Pulmonary artery endothelial cell (primary cell): ENCODE measurements at places on chromosomes 2 and 18. TPM values are rescaled to one million over a fixed set of nuclear protein-coding genes. Genes with fewer than 3 reads are reported as not detected.

Gene IL36G
- total RNA-seq = not detected in 2 replicates

Gene PUS10
- total RNA-seq = 7.5 and 11.0 TPM in 2 replicates

Gene RIOK3
- total RNA-seq = 50.1 and 58.6 TPM in 2 replicates

Gene SNTG2
- total RNA-seq = not detected in 2 replicates

Gene CD207
- not detected in 2 replicates for total RNA-seq

Gene CXCR2
- not detected in 2 replicates for total RNA-seq

DNA sequence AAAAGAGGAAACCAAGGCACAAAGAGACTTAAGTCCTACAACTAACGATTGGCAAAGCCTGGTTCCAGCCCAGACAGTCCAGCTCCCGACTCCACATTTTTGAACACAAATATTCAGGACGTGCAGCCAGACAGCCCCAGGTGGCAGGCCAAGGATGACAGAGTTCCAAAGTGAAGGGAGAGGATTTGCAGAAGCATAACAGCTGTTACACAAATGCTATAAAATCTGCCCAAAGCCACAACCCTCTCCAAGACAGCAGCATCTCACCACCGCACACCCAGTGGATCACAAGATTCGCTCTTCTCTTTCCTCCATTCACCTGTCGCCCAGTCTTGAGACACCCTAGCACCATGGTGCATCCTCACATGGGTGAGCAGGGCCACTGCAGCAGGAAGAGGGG lies 227.1 kb upstream of the ID2 start:
- no peak for DNase-seq

GRCh38 chr2:158923180-158923594 lies 45.3 kb upstream of the TANC1 start:
- no peak for DNase-seq

GRCh38 chr18:58756148-58756547 lies 84.9 kb downstream of the MALT1 start:
- DNase-seq = no peak

GRCh38 chr18:3283253-3283863 lies 21.4 kb downstream of the MYL12B start:
- no peak for DNase-seq

DNA sequence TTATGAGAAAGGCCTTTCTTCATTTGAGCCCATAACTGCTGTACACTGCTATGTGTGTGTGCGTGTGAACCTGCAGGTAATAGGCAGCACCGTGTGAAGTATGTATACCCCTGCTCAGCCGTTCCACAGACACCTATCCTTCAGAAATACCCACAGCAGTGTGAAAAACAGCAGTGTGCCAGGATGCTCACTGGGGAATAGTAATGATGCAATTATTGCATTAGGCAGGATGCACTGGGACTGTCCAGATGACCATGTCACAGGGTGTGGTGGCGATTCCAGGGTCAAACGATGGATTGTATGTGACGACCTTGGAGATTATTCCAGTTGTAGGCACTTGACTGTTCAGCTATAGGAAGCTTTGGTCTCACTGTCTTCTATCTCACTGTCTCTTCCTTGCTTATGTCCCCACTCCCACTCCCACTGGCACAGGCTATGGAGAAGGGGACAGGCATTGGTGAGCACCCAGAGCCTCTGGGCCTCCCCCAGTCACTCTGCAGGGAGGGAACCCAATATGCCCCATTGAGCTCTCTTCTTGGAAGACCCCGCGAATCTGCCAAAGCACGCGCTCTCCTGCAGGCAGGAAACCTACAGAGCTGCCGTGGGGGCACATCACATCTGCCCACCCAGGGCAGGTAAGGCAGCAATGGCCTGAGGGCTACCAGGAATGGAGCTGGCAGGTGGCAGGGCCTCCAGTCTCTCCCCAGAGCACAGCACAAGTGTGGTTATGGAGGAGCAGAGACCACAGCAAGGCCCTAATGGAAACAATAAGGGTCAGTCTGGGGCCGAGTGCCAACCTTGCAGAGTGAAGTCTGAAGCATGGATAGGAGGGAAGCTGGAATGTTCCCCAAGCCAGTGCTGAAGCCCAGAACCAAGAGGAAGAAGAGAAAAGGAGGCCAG lies 518.9 kb upstream of the RAB6C start:
- DNase-seq = no peak

GRCh38 chr18:49052891-49053644 lies 102.3 kb upstream of the SMAD7 start:
- DNase-seq = no peak

DNA sequence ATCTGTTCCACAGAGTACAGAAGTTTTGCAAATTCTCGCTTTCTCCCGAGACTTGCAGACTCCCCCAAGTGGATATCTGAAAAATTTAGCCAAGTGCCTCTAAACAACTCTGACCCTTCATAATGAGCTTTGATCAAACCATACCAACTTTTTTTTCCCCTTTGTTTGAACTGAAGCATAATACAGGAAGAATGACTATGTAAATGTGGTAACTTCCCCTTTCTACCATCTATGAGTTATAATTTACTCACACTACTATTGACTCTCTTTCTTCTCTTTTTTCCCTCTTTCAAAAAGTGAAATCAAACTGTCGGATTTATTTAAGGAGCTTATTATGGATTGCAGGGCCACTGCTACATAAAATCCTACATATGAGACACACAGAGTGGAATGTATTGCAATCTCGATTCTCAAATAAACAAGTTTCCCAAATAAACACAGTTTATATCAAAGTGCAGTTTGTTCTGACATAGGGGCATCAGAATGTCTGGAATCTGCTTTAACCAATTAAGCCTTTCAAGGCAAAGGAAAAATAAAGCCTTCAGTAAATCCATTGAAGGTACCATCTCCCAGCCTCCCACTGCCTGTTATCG lies 1.4 kb upstream of the ZNF804A start:
- no peak for DNase-seq

GRCh38 chr18:13461469-13461868 lies 242.9 kb downstream of the LDLRAD4 start:
- no peak for DNase-seq

- DNase-seq = no peak
Observed at GRCh38 chr2:112995346-112995920, 9.8 kb upstream of the IL36A start.

- DNase-seq = no peak
Observed at GRCh38 chr2:156841321-156841720, 405.1 kb downstream of the GPD2 start.

DNA sequence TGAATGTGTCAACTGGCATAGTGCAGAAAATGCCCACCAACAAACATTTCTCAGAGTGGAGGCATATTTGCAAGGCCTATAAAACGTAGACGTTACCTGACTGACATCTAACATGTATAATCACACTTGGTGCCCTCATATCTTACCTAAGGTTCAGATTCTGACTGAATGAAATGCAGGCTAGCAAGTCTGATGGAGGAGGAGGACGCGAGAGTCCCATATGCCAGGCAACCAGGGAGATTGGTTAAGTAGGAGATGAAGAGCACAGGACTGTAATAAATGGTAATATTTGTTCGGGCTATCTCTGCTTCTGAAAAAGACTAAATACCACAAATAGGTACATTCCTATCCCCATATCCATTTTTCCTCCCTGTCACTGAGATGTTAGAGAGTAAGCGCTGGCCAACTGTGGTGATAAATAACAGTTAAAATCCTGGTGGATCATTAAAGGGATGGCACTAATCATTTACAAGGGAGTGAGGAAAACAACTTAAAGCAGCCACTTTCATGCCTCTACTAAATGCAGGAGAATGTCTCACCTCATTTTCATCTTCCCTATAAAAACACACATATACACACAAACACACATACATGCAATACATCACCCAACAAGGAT lies 217.2 kb downstream of the TMEM163 start:
- no peak for DNase-seq

DNA sequence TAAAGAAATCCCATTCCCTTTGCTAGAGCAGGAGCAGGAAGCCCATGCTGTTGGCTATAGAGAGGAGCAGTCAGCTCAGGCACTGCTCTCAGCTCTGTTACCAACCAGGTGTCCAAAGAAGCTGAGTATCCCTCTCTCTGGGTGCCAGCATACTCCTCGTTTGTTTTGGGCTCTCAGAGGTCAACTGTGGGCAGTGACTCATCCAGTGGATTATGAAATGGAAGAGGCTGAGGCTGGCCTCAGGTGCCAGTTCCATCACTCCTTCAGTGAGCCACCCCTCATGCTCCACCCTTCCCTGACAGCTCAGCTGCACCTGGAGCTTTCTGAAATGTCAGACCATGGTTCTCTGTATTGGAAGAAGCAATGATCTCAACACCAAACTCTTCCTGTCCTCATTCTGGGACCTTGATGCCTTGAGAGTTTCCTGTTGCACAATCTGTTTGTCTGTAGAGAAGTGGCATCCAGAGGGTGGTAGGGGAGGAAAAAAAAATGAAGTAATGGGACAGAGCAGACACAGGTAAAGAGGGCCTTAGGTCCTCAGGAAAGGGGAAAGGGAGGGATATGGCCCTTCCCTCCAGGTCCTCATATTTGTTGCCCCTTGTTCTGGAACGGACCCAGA lies 31.2 kb upstream of the EN1 start:
- DNase-seq = no peak

GRCh38 chr2:190877436-190877835 lies 3.2 kb upstream of the GLS start:
- DNase-seq = no peak

DNA sequence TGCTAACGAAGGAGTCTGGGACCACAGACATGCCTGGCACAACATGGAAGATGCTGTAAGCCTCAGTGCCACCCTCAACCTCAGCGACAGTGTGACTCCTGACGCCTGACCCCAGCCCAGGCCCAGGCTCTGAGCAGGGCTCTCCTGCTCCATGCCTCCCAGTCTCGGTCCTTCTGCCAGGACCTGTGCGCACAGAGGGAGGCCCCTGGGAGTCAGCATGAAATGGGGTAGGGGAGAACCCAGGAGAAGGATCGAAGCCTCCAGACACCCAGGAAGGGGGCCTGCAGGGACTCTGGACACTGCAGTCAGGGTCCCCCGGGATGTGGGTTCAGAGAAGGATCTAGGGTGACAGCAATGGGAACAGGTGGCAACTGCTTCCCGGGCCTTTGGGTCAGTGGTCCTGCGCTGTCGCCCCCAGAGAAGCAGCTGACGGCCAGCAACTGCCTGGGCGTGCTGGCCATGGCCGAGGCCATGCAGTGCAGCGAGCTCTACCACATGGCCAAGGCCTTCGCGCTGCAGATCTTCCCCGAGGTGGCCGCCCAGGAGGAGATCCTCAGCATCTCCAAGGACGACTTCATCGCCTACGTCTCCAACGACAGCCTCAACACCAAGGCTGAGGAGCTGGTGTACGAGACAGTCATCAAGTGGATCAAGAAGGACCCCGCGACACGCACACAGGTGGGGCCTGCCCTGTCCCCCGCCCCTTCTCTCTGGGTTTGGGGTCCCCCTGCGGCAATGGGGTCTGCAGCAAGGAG lies 233.9 kb downstream of the ATAD2B start:
- no peak for DNase-seq

DNA sequence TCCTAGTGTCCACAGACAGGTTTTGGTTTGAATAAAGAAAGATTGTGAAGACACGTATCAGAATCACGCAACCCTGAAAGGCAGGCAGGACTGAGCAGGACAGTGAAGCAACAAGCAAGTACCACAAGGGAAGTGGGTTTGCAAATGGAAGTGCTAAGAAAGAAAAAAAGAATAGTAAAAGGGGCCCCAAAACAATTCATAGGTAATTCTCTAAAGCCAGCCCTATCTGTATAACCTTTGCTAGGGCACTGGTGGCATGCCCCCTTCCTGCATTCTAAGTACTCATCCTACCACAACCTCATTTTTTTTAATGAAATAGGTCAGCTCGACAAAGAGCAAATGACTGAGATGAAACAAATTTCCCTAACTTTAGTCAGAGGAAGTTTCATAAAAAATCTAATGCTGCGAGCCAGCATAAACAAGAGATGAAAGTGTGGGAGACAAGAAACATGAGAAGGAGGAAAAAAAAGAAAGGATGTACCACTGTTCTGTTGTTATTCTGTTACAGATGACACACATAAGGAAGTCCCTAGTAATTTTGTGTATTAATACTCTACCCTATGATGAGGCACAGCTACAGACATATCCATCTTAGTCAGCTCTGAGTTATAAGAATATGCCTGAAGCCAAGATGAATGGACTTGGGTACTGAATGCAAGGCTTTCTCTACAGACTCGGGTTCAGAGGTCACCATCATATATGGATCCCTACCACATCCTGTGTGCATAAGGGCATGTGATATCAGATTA lies 32.2 kb downstream of the IKZF2 start:
- DNase-seq = no peak

DNA sequence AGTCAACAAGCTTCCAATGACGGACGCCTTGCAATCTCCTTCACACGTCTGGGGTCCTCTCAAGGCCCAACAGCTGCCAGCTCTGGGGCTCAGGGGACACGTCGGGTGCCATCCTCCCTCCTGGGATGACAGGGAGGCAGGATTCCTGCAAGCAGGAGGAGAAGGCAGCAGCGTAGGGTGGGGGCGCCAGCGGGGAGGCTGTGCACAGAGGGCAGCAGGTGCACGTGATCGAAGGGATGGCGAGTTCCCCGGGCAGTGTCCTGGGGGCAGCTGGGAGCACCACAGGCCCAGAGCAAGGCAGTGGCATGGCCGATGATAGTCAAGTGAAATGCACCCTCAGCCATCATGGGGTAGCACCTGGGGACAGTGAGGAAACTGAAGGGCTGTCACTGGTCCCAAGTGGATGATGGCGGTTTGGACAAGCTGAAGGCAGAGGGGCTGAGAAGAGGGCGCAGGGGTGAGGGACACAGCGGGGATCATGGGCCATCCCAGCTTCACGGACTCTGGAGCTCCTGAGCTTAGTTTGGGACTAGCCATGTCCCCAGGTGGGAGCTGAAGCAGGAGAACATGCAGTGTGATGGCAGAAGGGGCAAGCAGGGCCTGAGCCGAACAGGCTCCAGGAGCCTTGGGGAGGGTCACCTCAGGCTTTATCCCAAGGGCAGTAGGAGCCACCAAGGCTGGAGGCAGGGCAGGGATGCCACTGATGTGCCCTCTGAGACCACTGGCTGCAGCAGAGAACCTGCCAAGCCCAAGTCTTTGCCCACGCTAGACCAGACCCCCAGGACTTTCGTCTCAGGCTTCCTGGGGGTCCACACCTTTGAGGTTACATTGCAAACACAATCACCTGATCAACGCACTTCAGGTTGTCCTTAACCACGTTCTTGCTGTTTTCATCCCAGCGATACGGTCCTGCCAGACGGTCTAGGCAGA lies 16.3 kb upstream of the SNED1 start:
- no peak for DNase-seq

DNA sequence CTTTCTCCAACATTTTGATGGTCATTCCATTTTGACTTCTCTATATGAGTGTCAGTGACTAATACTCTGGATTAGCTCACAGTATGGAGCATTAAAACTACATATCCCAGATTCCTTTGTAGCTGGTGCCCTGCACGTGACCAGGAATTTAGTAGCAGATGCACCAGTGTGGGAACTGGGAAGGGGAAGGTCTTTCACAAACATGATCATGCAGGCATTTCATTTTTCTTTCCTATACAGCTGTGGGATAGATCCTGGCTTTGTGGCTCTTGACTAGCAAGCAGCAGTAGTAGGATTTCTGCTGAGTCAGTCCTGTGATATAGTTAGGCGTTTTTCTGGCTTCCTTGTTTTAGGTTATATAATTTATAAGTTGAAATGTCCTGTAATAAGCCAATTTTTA lies 971.0 kb upstream of the CDH2 start:
- DNase-seq = no peak
